ENCODE measurements at places on chromosomes 1 and 21. TPM values are rescaled to one million over a fixed set of nuclear protein-coding genes. Genes with fewer than 3 reads are reported as not detected.

- no peak for DNase-seq
Observed at GRCh38 chr21:41377715-41378114, 15.9 kb downstream of the MX2 start.

DNA sequence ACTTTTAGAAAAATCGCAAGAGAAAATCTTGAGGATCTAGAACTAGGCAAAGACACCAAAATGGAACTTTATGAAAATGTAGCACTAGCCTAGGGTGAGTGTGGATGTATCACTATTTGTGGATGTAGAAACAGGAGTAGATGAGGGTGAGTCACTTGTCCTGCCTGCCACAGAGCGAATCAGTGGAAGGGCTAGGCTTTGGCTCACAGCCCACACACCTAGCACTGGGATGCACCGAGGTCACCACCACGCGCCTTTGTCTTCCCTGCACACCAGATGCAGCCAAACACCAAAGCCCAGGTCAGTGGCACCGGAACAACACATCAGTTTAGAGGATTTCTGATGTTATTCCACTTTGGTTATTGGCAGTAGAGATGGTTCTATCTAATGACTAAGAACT, 38.2 kb downstream of the PKNOX1 start:
- DNase-seq, result no peak

DNA sequence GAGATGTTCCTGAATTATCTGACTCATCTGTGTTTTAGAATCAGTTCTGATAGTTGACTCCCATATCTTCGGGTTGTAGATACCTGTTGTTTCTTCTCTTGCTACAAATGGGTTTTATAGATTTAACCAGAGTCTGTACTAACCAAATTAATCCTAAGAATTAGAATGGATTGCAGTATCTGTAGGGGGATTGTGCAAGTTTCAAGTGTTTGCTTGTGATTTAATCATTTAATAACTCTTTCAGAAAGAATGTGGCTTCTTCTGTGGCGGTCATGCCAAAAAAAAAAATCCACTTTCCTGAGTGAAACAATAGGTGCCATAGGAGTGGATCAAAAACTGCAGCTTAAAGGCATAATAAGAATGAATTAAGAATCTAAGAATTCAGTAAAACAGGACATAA, 9.4 kb downstream of the IPO9 start:
- DNase-seq, result no peak

DNA sequence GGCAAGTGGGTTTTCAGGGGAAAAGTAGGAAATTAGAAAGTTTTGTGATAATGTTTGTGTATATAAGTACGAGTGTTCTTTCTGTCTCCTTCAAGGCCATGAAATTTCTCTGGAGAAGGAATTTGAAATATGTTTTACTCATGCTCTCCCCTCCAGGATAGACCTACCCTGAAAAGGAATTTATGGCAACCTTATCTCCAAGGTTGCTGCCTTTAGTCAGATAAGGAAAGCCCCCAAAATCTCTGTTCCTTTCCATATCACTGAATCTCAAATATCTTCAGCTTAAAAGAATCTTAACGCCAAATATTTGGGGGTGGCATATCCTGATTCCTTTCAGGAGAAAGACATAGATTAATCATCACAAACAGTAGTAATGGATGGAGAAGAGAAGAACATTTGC, 499 bp upstream of the C4BPB start:
- DNase-seq, result no peak

DNA sequence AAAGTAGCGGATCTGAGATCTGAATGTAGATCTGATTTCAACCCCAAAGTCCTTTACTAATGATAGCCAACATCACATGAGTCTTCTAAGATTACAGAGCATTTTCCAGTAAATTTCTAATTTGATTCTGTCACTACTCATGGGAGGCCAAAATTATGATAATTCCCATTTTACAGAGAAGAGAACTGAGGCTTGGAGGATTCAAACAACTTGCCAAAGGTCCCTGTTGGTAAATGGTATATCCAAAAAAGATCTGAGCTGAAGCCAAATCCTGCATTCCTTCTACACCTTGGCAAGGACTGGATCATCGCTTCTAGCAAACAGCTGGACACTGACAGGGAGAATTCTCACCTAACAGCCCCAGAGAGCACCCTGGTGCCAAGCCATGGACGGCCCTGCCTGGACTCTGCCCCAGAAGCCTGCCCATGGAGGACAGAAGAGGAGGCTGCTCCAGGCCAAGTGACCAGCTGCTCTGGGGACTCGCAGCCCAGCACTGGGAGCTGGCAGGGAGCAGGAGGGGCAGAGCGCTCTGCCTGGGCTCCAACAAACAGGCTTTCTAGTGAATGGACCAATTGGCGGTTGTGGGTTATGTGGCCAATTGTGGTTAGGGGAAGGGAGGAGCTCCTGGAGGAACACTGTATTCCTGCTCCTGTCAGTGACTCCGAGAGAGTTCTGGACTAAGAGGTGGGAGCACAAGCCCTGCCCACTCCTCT, 6.4 kb upstream of the CSF1 start:
- no peak for DNase-seq

DNA sequence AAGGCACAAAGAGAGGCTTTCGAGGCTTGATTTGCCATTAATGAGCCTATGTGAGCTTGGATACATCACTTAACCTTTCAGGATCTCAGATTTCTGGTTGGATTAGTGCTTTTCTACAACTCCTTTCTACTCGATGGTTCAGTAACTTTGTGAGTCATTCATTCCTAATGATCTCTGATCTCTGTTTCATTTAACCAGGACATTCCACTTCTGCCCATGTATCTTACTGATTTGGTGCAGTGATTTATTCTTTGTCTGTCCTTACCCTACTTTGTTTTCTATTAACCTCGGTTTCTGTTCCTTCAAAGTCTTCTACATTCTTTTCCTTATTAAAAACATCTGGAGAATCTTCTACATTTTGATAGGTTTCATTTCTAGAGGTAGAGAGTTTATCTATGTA, 94.6 kb upstream of the ZBTB18 start:
- no peak for DNase-seq

C1orf87 gene
- total RNA-seq, result not detected

PLA2G2F gene
- not detected for total RNA-seq

IL10 gene
- total RNA-seq, result 1.4 TPM

Measured in liver (tissue), 10 donors.